CD8-positive, alpha-beta memory T cell (primary cell): ENCODE measurements at places on chromosomes 6 and 20. TPM values are rescaled to one million over a fixed set of nuclear protein-coding genes. Genes with fewer than 3 reads are reported as not detected.

Gene UBD
- total RNA-seq, result 2.5 TPM

DNA sequence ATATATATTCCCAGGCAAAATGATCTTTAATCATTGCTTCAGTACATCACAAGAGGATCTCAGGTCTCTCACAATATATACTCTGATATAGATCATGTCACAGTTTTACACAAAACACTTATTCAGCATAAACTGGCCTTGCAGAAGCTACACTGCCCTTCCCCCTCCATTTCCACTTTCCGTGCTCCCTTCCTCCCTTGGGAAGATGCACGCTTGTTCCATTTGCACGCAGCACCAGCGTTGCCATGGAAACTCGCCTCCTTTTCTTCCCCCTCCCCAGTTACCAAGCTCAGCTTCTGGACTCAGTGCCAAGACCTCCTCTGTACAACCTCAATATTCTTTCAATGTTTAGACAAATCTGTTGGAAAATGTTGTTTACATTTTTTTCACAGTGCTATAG, 154.6 kb downstream of the RFPL4B start:
- DNase-seq, result no peak

- no peak for DNase-seq
These were observed 157.3 kb downstream of the BACH2 start for GRCh38 chr6:90139272-90139817.

DNA sequence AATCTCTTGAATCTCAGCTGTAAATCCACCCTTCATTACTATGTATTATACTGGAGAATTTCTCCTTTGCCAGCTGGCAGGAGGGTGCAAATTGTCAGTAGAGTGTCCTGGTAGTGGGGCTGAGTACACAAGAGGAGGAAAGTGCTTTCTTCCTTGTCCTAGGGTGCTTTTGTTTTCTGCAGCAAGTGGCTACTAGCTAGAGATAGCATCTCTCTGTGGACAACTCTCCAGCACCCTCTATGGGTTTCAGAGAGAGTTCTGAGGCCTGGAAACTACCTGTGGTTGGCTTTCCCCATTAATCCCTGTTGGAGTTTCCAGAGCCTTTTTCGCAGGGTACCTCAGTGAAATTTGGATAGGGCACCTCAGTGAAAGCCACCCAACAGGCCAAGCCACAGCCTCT, 422.5 kb upstream of the RGS17 start:
- DNase-seq, result no peak

Gene CFAP61
- not detected for total RNA-seq

- DNase-seq, result no peak
These were observed 110.4 kb downstream of the MYB start for GRCh38 chr6:135291288-135292076.

DNA sequence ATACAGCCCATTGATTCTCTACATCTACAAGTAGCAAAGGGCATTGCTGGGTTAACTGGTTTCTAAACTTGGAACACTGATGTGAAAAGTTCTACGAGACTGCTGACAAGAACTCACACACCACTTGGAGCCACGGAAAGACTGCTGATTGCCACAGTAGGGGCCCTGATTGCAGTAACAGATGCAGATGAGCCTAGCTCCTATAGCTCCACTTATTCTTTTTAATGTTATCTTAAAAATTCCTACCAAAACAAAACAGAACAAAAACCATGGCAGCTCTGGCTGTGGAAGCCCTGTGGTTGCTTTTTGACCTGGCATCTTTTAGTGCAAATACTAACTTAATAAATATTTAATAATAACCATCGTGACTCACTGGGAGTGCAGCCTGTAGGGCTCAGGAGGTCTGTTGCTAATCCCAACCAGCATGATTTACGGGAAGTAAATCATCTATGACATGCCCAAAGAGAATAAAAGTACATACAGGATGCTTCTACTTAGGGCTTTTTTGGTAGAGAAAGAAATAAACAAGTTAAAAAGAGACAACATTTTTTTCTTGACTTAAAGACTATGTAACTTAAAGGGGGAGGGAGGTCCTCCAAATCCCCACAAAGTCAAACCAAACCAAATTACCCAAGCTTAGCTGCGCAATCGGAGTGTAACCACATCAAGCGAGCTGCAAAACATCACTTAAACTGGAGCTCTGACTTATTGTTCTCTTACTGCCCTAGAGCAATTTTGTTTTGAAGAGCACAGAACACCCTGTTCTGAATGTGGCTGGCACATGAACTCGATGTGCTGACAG, 87.2 kb downstream of the FKBP5 start:
- DNase-seq, result peak; percentile 92

- DNase-seq, result no peak
These were observed 105.8 kb downstream of the BACH2 start for GRCh38 chr6:90190752-90191395.

GRCh38 chr6:53011979-53012378, 16.9 kb upstream of the GSTA4 start:
- no peak for DNase-seq
